Hepatic stellate cell (primary cell): ENCODE measurements at places on chromosomes 1 and 21.
A peak's percentile ranks its signal among the peaks of the same experiment; 100 is the strongest.

- DNase-seq: no peak
Measured at GRCh38 chr1:50527249-50527986, 104.2 kb upstream of the DMRTA2 start.

GRCh38 chr21:29181799-29182470 is 51.5 kb downstream of the MAP3K7CL start:
- DNase-seq: peak; percentile 60

- DNase-seq: peak; percentile 87
Measured at GRCh38 chr1:151130987-151131586, 15.3 kb downstream of the SEMA6C start.

DNA sequence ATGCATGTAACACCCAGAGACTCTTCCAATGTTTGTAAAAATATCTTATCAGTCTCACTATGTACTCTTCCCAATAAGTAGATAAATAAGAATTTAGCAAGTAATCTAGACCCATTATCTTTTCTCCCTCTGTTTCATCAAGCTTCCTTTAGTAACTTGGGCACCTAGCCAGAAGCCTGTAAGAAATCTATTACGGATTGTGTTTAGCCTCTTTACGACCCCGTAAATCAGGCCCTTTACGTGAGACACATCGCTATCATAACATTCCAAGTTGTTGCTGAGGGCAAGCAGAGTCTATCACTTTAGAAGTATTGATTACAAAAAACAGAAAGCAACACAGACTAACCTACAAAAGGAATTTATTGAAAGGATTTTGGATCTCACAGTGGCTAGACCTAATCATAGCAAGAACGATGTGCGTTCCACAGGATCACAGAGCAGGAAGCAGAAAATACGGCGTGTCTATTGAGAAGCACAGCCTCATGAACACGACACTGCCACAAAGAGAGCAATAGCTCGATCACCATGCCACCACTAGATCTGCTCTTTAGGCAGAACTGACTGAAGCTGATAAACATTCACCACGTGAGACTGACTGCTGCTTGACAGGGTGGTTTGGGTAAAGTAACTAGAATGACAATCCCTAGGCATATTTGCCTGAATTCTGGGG is 922.1 kb downstream of the AMY1C start:
- DNase-seq: no peak

GRCh38 chr1:243286409-243287122 is 30.7 kb downstream of the SDCCAG8 start:
- DNase-seq: no peak

- no peak for DNase-seq
Measured at GRCh38 chr1:221655766-221656305, 86.1 kb downstream of the DUSP10 start.

DNA sequence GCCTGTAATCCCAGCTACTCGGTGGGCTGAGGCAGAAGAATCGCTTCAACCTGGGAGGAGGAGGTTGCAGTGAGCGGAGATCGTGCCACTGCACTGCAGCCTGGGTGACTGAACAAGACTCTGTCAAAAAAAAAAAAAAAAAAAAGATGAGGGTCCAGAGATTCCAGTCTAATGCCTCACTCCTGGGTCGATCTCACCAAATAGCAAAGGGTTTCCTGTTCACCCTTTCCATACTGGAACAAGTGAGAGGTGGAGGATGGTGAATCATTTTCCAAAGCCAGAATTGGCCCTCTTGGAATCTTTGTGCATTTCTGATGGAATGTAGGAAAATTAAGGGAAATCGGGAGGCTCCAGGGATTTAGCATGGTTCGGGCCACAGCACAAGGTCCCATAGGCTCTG is 58.1 kb upstream of the ZNF648 start:
- DNase-seq: no peak

DNA sequence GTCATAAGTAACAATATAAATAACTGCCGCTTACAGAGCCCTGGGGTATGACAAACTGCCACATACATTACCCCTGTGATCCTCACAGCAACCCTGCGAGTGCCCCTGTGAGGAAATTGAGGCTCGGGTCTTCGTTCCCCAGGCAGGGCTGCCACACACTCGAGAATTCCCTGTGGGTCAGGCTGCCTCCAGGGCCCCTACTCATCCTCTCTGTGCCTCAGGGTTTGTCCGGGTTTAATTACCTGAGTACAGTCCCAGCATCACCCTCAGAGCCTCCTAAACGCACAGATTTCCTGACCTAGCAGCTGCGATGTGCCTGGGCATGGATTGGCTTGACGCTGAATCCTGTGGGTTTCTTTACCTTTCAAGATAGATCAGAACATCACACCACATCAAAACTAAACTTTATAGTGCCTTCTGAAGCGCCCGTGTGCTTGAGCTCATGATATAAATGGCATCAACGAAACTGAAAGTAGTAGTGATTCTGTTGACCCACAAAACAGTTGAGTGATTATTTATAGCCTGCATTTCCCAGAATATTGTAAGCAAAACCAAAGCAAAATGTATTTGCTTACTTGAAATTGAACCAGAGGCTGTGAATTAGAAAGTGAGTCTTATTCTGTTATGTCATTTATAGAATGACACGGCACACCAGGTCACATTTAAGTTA is 14.0 kb downstream of the SLC37A1 start:
- peak; percentile 54 for DNase-seq

- peak; percentile 79 for DNase-seq
Measured at GRCh38 chr21:44846485-44847260, 26.8 kb downstream of the PTTG1IP start.

DNA sequence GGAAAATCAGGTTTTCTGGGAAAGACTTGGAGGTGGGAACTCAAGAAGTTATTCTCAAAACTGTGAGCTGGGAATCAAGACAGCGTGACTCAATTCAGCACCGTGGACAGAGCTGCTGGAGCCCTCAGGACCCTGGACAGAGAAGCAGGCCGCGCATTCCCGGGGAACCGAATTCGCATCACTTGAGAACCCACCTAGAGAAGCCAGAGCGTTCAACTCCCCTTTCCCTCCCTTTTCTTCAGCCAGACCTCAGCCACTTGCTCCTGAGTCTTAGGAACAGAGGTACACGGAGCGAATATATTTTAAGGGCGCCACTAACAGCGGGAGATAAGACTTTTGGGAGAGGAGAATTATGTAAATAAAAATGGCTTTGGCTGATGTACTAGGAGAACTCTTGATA is 2.0 kb upstream of the LIN28A start:
- DNase-seq: peak; percentile 79

- DNase-seq: no peak
Measured at GRCh38 chr1:27972141-27972540, 12.4 kb downstream of the XKR8 start.

DNA sequence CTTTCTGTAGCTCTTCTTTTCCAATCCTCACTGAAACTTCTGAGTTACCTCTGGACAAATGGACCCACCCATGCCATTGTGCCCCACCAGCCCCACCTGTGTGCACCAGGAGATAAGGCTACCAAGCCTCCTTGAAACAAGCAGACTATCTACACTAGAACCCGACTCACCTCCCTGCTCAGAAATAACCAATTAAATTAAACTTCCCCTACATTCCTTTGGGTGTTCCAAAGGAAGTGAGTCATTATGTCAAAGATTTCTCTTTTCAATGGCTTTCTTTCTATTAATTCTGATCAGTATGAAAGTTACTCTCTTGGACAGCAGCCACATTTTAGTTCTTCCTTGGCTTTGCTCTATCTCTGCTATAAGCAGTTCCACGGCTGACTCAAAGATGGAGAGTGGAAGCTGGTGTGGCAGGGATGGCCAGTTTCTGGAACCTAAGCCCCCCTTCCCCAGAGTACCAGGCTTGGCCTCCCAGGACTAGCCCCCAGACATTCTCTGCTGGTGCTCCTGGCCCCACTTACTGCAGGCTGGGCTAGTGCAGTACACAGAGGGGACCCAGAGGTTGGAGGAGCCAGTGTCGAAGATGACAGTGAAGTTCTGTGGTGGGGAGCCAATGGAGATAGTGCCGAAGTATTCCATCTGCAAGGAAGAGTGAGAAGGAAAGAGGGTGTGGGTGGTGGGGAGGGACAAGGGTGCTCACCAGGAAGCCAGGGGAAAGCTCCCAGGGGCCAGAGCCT is 1.9 kb downstream of the CTSE start:
- peak; percentile 18 for DNase-seq

- no peak for DNase-seq
Measured at GRCh38 chr21:33063907-33064622, 5.9 kb upstream of the OLIG1 start.

GRCh38 chr1:94542088-94542870 is 720 bp upstream of the F3 start:
- DNase-seq: peak; percentile 42

DNA sequence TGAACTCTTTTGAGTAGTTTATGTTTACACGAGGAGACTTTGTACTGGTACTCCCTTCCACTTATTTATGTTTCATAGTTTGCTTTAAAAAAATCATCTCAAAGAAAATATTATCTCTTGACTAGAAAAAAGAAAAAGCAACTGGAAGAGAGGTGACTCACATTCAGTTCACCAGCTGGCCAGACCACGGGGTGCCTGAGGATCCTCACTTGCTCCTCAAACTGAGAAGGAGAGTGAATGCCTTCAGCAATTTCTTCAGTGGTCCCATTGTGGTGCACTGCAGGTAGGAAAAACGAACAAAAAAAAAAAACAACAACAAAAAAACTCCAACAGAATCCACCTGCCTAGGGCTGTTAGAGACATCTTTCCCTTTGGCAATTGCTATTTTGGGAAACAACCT is 102.9 kb downstream of the PTPRC start:
- no peak for DNase-seq

- DNase-seq: no peak
Measured at GRCh38 chr1:219020846-219021245, 152.8 kb upstream of the LYPLAL1 start.

GRCh38 chr1:245510144-245510543 is 355.4 kb downstream of the KIF26B start:
- no peak for DNase-seq

- DNase-seq: no peak
Measured at GRCh38 chr1:202702088-202702487, 8.2 kb downstream of the SYT2 start.

- DNase-seq: no peak
Measured at GRCh38 chr1:41905093-41905675, 13.5 kb downstream of the HIVEP3 start.

GRCh38 chr1:236284291-236284721 is 2.5 kb upstream of the ERO1B start:
- no peak for DNase-seq

GRCh38 chr1:27436204-27437159 is 44.1 kb downstream of the GPR3 start:
- DNase-seq: peak; percentile 73

DNA sequence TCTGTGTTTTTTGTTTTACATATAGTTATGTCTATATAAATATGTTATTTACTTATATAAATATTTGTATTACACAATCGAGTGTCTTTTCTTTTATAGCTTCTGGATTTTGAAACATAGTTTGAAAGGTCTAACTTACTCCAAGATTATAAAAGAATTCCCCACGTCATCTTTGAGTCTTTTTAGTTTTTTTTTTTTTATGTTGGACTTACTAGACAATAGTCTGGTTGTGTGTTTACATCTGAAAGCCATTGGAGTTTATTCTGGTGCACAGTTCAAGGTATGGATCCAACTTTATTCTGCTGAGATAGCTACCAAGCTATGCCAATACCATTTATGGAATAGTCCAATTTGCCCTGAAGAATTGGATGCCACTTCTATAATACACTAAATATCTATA is 26.1 kb upstream of the RCAN3 start:
- no peak for DNase-seq

DNA sequence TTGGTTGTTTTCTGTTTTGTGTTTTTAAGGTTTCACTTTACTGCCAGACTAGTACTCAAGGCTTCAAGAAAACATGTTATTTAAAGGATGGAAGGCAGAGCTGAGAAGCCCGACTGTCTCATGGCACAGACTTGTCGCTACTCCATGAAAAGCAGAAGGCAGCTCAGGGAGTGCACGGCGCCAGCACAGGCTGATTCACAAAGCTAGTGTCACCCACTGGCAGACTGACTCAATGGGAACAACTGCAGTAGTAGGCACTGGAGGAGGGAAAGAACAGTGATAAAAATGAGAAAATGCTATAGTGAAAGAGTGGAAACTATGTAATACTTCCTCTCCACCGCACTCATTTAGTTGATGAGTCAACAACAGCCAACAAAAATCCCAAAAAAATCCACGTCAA is 14.7 kb downstream of the HSF2BP start:
- no peak for DNase-seq

GRCh38 chr1:151604291-151604690 is 7.6 kb upstream of the SNX27 start:
- DNase-seq: no peak

DNA sequence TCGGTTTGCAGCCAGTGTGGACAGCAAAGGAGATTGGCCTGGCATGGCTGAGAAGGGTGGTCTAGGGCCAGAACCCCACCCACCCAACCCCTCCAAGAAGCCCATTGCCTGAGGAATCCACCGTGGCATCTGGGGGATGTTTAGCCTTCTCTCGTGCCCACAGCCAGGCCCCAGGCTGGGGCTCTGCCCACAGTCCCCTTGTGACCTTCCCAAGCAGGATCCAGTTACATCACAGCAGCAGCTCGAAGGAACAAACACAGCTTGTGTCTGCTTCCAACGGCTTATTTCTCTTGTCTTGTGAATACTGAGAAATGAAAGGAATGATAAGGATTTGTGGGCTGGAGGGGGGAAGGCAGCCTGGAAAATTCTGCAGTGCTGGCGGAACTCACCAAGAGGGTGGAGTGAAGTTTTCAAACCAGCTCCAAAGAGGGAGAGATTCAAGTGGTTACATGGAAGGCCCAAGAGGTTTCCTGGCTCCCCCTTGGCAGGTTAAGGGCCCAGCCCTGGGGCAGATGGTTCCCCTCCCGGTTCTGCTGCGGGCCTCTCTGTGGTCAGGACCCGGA is 61.6 kb downstream of the DHRS3 start:
- peak; percentile 93 for DNase-seq

GRCh38 chr1:113370868-113371267 is 19.4 kb upstream of the MAGI3 start:
- DNase-seq: no peak

DNA sequence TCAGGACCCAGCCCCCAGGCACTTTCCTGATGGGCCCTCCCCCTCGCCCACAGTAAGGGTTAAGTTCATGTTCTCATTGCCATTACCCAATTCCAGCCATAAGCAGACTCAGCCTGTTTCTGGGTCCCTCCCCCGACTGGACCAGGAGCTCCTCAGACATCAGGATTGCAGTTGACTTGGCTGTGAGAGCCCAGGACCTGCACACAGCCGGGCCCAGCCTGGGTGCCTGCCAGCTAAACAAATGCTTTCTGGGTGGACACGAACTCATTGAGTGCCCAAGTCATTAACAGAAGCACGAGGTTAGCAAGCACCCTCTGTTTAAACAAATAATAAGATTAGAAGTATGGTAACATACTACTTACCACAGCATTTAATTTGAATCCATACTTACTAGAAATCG is 147.9 kb upstream of the POU3F1 start:
- no peak for DNase-seq
